Stimulated activated CD8-positive, alpha-beta memory T cell treated with anti-CD3 and anti-CD28 coated beads, Interleukin-7, amount 100 ng/mL, for 48 hours (primary cell): ENCODE measurements at places on chromosomes 4 and X.
A peak's percentile ranks its signal among the peaks of the same experiment; 100 is the strongest.

DNA sequence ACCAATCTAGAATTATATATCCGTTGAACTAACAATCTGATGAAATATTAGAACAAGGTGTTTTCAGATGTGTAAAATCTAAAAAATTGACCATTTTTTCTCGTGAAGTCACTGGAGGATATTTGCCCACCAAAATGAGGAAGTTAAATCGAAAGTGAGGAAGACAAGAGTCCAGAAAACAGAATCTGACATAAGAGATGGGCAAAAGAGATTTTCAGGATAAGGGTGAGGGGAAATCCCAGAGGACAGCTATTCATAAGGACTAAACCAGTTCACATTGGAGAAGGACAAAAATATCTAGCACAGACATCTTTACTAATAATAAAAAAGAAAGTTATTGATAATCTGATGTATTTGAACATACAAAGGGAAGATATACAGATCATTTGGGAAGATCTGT lies 18.7 kb upstream of the ALG13 start:
- no peak for DNase-seq

- DNase-seq: no peak
These were observed 319.1 kb downstream of the RAPGEF2 start for GRCh38 chr4:159422019-159422418.

DNA sequence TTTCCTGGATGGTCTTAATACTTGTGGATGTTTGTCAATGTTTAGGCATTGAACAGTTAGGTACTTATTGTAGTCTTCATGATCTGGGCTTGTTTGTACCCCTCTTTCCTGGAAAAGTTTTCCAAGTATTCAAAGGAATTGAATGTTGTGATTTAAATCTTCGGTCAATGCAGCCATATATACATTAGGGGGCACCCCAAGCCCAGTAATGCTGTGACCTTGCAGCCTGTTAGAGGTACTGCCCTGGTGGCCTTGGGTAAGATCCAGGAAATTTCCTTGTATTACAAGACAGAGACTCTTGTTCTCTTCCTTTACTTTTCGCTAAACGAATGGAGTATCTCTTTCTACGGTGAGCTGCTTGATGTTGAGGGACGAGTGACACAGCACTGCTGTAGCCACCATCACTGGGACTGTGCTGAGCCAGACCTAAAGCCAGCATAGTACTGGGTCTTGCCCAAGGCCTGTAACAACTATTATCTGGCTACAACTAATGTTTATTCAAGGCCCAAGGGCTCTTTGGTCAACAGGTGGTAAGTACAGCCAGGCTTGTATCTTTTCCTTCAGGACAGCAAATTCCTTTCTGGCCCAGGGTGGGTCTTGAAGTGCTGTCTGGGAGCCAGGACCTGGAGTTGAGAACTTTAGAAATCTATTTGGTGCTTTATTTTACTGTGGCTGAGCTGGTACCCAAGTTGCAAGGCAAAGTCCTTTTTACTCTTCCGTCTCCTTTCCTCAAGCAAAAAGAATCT lies 118.3 kb upstream of the ATOH1 start:
- no peak for DNase-seq

- no peak for DNase-seq
These were observed 17.2 kb downstream of the RAB33B start for GRCh38 chr4:139470997-139471665.

DNA sequence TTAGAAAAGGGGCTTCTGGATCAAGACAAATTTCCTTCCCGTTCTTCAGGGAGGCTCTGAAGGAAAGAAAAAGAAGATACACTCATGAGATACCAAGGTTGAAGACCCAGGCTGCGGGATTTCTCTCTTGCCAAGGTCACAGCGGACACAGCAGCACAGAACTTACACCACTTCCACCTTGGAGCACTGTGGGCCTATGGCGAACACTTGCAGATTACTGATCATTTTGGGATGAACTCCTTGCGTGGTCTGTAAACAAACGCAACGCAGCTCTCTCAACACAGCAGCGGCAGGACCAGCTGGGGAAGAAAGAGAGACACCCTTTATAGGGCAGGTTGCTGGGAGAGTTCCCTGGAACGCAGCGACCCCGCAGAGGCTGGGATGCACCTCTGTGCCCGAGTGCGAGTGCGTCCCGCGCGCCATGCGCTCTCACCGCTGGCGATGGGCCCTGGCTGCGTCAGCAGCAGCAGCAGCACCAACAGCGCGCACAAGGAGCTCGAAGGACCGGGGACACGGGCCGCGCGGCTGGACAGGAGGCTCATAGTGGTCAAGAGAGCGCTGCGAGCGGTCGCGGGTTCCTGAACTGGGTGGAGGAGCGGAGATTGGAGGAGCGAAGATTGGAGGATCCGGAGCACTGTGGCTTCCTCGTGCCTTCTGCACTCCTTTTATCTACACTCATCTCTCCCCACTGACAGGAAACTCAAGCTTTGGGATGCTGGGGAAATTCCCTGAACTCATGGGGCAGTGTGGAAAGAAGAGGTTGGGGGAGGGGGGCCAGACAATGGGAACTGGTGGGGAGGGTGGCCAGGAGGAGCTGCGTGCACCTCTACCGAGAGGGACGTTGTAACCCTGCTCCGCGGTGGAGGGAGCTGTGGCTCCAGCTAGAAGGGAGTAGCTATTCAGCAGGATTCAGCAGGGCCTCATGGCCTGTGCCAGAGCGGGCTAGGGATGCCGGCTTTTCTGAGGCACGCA lies at the start of gene CXCL5:
TSS of gene CXCL5 (minus strand) at position 638 of the 972 bp plus-strand sequence. CDS start at position 542, 96 bp downstream.
- DNase-seq: no peak

DNA sequence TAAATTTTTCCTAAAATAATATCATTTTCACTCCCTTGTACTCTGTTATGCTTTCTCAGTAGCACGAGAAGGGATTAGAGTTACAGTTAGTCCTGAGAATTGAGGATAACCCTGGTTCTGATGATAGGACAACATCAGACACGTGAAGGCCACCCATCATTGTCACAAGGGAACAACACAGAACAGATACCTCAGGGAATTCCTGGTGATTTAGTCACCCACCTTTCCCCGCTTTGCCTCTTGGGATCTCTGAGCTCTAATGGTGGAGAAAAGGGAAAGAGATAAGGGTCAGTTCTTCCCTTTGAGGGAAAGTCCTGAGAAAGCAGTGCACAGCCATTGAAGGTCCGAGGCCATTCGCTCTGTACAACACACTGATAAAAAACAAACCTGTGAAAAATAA lies 112.3 kb upstream of the GALNT7 start:
- no peak for DNase-seq

DNA sequence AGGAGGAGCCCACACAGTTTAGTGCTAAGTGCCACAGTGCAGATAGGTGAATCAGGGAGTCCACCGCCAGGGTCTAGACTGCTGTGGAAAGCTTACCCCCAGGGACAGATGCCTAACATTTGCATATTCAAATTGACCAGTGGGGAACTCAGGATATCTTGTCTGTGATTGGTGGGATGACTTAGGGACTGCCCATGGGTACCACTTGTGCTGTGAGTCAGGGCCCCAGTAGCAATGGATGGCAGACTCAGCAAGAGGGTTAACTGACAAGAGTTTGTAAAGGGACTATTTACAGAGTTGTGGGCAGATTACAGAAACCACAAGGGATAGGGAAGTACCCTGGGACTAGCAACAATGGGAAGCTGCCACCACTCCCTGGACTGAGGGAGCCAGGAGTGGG lies 282.1 kb downstream of the BCOR start:
- peak; percentile 29 for DNase-seq

DNA sequence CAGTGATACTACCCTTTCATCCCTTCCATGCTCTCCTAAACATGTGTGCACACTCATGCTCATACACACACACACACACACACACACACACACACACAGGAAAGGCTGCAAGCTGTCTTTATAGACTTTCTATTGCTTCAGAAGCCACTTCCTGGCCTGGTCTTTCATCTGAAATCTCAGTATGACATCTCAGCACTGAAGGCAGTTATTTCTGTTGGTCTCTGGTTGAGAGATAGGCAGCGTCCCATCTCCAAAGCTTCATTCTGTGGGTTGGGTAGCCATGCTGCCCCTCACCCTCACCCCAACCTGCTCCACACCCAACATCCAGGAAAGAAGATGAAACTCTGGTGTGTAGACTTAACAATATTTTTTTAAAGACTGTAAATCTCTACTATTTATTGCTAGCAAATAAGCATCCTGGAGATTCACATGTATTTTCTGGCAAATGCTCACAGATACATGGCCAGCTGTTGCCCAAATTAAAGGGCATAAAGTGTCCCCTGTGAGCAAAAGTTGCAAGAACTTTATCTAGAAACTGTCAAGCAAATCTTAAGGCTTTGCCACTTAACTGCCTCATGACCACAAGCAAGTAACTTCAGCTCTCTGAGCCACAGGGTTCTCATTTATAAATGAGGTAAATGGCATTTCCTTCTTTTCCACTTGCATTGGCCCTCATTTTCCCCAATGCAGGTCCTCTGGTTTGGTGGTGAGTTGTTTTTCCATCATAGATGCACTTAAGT lies 189.8 kb upstream of the AFF2 start:
- DNase-seq: peak; percentile 6

DNA sequence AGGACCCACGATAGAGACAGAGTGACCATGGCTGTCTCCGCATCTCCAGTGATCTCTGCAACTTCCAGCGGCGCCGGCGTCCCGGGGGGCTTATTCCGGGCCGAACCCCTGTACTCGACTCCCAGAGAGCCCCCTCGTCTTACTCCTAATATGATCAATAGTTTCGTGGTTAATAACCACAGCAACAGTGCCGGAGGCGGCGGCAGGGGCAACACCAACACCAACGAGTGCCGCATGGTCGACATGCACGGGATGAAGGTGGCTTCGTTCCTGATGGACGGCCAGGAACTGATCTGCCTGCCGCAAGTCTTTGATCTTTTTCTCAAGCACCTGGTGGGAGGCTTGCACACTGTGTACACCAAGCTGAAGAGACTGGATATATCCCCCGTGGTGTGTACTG lies 343 bp downstream of the DACH2 start:
- DNase-seq: no peak

DNA sequence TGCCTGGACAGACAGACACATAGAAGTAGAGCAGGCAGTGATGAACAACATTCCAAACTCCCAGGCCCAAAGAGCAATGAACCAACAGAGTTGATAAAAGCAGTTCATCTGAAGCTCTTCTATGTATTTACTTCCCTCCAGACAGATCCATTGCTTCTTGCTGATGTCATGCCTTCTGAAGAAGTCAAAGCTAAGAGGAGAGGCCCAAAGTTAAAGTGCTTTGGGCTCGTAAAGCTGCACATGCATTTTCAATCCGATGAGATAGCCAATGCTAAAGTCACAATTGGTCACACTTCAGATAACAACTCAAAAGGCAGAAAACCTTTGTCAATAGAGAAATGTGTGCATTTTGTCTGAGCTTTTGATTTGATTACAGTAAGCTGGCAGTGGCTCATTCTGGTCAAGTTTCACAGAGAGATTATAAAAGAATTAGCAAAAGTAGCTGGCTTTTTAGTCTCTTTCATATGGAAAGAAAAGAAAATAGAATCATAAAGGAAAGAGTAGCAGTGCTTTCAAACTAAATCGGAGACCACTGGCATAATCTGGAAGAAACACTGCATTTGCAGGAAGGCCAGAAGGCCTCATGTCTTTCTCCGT lies 82.0 kb downstream of the GPC4 start:
- no peak for DNase-seq

- DNase-seq: no peak
These were observed 390.0 kb upstream of the NWD2 start for GRCh38 chr4:36854554-36854953.

DNA sequence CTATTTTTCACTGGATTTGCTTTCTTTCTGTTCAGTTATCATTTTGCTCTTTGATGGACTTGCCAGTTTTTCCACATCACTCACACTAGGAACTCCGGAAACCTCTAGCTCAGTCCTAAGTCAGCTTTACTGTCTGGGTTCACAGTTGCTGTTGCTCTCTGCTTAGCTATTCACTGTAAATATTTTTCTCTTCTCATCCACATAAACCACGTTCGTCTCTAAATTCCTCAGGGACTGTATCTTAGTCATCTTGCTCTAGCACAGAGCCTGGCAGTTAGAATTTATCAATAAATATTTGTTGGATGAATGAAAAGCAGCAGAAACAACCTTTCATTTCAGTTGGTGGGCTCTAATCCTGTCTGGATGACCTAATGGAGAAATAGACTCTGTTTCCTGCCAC lies 119.4 kb upstream of the DMD start:
- no peak for DNase-seq

DNA sequence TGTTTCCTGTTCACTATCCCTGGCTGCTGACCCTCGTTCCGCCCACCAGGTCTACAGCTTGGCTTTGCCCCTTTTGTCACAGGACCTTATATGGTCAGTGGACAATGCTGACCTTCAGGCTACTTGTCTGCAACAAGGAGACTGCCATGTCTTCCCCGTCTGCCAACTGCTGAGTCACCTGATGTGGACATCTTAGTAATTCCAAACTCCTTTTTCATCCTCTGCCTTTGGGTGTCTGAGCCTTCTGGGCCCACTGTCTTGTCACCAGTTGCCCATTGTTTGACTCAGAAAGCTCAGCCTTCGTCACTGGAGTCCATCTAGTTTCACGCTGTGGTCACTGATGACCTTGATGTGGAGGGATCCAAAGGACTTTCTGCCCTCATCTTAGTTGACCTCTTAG lies 30.2 kb downstream of the GPRIN3 start:
- DNase-seq: no peak

DNA sequence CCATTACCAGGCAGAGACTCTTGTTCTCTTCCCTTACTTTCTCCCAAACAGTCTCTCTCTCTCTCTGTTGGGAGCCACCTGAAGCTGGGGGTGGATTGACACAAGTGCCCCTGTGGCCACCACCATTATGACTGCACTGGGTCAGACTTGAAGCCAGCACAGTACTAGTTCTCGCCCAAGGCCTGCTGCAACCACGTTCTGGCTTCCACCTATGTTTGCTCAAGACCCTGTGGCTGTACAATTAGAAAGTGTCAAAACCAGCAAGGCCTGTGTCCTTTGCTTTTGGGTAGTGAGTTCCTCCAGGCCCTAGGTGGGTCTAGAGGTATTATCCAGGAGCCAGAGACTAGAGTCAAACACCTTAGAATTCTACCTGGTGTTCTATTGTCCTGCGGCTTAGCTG lies 31.0 kb downstream of the MAGED2 start:
- DNase-seq: no peak

DNA sequence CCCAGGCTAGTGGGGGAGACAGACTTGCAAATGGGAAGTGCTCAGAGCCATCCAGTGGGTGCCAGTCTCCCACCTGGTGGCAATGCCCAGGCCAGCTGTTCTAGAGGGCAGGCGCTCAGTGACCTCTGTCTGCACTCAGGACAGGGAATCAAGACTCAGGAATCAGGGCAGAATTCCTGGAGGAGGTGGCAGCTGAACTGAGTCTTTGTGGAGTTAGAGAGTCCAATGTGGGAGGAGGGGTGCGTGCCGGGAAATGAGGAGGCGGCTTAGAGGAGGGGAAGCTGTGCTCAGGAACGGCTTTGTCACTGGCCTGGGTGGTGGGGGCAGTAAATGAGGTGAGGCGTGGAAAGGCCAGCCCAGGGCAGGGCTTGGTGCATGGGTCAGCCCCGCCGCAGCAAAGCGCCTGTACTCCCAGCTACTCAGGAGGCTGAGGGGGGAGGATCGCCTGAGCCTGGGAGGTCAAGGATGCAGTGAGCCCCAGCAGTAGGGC lies 31.3 kb upstream of the SORCS2 start:
- DNase-seq: no peak

- no peak for DNase-seq
These were observed 132.0 kb upstream of the MED14 start for GRCh38 chrX:40867352-40867751.
